NCI-H1092 treated with DMSO at 0.1 percent for 48 hours (cell line): ENCODE measurements at places on chromosomes 1 and 21.

- no peak for DNase-seq
These were observed 2.5 kb downstream of the ADAMTSL4 start for GRCh38 chr1:150551784-150552127.

GRCh38 chr1:159977364-159978106, 23.5 kb upstream of the SLAMF9 start:
- no peak for DNase-seq

GRCh38 chr1:48966583-48966982, 189.9 kb upstream of the BEND5 start:
- no peak for DNase-seq

DNA sequence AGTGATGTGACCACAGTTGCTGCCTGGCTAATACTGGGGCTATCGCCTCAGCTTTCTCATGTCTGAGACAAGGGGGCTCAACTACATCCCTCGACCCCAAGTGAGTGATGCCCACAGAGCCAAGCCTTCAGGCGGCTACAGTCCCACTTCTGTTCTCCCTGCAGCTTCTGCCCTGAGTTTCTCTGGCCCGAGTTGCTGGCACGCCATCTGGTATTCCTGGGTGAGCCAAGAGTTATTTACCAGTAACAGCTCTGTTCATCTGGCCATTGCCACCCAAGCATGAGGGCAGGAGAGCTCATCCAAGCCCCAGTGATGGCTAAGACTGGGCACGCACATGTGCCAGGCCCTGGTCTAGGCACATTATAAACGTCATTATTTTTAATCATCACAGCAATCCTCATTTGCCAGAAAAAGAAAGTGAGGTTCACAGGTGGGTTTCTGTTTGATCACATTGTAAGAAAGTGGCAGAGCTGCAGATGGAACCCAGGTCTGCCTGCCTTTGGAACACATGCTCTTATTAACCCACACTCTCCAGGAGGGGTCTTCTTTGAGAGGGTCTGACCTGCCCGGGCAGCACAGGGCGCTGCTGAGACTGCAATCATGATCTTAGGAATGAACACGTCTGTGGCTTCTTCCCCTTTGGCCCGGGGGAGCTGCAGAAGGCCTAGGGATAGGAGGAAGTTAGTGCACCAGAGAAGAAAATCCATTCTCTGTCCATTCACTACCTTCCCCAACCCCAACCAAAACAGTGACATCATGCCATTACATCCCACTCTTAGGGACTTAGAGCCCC, 27.5 kb downstream of the KCND3 start:
- DNase-seq: peak; percentile 68

DNA sequence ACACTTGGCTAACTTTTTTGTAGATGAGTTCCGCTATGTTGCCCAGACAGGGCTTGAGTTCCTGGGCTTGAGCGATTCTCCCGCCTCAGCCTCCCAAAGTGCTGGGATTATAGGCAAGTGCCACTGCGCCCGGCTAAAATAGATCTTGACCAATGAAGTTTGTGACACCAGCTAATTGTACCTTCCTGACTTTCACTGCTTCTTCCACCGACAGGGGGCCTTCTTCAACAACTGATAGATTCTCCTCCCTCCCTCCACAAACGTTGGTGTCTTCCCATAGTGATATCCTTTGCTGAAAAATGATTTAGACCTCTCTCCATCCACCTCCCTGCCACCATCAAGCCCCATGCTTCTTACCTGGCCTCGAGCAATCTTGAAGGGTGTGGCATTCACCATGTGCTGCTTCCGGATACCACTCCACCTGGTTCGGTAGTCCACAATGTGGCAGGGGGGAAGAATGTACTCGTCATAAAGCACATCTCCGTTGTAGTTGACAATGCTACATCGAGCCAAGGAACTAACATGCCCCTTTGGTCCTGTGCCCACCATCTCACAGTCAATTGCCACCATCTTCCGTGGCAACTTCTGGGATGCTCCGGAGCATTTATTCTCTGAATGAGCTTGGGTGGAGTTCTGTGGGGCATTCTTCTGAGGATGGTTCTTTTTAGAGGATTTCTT, 1.6 kb upstream of the METTL25B start:
- DNase-seq: peak; percentile 17

GRCh38 chr21:34900376-34900775, 148.7 kb downstream of the RUNX1 start:
- no peak for DNase-seq

GRCh38 chr1:244497805-244498204, 36.7 kb downstream of the CATSPERE start:
- no peak for DNase-seq

- no peak for DNase-seq
These were observed 22.8 kb downstream of the PBX1 start for GRCh38 chr1:164581762-164582161.

DNA sequence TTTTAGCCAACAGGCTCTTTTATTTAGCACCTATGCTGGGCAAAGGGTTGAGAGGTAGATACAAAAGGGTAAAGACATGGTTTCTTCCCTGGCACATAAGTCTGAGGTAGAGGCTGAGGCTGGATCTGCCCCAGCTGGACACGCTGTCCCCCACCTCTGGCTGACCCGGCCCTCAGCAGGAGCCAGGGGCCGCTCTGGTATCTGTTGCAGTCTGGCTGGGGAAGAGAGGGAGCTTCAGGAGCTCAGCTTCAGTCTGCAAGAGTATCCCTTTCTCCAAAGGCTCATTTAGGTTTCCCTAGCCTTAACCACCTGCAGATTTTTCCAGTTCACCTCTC, 14.2 kb downstream of the BLACAT1 start:
- DNase-seq: no peak

DNA sequence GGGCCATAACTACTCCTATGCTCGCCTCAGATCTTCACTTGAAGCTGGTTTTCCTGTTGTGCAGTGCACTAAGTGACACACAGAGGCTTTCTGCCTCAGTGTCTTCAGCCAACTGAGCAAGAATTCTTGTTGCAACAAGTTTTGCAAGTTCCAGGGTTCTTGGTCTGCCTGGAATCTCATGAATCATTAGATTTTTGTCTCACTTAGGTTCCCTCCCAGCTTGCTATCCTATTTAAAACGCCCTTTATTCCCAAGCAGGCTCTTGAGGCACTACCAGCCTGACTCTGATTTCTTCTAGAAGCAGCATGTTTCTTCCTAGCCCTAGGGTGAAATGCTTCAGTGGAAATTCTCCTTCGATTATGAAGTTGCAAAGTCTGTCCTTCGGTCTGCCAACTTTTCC, 158.8 kb downstream of the C1orf21 start:
- DNase-seq: no peak

DNA sequence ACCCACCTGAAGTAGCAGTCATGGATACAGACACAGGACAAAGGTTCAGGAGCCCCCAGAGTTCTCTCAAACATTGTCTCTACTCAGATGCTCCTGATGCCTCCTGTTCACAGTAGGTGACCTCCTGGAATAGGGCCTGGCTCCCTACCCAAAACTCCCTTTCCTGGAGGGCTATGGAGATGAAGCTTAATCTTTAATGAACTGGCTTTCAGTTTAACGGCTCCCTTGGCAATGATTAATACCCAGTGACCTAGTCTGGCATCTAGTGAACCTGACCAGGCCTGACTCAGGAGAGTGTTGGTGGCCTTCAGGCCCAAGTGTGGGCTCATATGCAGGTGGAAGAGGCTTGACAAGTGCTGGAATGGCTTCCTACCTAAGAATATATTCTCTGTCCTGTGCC, 65.2 kb upstream of the TRABD2B start:
- no peak for DNase-seq

DNA sequence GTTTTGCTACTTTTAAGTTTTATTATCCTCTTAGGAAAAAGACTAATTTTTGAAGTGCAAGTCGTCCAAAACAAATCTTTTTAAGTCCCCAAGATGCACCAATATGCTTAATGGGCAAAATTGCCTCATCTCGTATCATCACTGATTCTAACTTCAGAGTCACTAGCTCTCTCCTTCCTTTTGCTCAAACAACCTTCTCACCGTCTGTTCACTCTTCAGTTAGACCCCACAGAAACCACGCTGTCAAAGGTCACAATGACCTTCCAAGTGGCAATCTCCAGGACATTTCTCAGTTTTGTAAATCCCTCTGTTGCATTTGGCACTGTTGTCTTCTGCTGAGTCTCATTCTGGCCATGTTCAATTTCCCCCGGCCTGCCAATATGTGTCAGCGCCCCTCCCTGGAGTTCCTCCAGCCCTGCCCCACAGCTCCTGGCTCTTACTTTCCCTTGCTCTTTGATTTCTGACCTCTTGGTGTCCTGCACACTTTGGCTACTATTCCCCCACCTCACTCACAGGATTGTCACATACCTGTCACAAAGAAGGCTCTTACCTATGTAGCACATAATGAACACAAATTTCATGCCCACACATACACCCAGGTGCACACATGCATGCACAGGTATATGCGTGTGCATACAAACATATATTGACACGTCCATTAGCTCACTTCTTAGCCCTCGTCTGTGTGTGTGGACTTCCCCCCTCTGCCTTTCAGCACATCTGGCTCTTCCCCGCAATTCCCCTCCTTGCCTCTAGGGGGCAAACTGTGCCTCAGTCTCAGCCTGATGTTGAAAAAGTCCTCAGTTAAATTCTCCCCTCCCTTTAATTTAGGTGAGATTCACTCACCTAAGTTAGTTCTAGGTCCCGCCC, 354.0 kb upstream of the DUSP10 start:
- DNase-seq: peak; percentile 4

GRCh38 chr1:99544328-99544727, 101.6 kb upstream of the PALMD start:
- DNase-seq: no peak

GRCh38 chr1:211135342-211135950, 1.5 kb upstream of the KCNH1 start:
- DNase-seq: peak; percentile 76

DNA sequence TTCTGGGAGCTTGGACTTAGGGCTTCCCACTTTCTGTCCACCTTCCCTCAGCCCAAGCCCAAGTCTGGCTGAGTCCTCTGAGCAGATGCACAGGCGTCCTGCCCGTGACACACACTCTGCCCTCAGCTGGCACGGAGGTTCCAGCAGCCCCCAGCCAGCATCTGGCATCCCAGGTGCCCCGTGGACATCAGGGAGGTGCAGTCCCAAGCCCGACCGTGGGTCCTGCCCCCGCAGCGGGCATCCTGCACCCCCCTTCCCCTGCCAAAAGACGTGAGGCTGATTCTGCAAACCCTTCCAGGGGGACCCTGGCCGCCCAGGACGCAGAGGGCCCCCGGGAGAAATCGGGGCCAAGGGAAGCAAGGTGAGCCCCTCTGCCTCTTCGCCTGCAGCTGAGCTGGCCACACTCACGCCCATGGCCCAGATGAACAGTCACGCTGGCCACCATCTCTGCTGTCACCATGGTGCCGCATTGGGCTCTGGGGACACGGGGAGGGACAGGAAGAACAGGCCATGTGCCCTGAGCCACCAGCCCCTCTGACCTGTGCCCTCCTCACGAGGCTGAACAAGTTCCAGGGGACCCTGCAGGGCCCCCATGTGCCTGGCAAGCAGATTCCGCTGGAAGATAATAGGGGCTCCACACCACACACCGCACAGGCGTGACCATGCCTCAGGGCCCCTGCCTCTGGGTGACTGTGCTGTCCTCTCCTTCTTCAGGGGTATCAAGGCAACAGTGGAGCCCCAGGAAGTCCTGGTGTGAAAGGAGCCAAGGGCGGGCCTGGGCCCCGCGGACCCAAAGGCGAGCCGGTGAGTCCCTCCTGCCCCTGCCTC, 20.6 kb downstream of the COL6A2 start:
- no peak for DNase-seq

DNA sequence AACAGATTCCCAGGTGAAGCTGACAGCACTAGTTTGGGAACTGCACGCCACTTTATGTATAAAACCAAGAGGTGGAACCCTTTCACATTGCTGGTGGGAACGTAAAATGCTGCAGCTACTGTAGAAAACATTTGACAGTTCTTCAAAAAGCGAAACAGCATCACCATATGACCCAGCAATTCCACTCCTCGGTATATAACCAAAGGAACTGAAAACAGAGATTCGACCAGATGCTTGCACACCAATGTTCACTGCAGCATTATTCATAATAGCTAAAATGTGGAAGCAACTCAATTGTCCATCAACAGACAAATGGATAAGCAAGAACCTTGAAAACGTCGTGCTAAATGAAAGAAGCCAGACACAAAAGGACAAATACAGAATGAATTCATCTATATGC, 17.5 kb downstream of the RSPH1 start:
- no peak for DNase-seq

DNA sequence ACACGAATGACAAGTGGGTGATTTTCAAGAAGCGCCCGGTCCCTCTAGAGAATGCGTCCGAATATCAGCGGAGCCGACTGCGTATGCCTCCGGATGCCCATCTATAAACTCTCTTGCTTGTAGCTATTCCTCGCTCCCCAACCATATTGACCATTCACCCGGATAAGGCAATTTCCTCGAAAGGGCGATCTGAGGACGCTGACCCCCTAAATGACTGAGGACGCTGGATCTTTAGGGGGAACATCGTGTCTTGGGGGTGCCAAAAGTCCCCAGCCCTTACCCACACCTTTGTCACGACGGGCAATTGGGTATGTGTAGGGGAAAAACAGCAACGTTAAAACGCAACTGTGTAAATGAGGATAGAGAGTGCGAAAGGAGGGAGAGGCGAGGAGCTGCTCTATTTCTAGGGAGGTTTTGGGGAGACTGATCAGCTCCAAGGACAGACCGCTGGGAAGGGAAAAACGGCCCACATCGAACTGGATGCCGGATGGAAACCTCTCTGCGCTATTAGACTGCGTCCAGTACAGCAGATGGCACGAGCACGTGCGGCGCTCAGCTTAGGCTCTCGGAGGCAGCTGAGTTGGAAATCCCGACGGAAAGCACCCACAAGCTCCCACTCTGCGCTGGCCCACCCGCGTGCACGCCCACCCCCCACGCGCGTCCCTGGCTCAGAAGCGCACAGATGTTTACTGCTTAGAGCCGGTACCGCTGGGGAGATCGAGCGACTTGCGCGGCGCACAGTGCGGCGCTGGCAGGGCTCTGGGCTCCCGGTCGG, 2.9 kb upstream of the PRRX1 start:
- no peak for DNase-seq

- DNase-seq: peak; percentile 32
These were observed 96.4 kb upstream of the BACE2 start for GRCh38 chr21:41071258-41072171.

DNA sequence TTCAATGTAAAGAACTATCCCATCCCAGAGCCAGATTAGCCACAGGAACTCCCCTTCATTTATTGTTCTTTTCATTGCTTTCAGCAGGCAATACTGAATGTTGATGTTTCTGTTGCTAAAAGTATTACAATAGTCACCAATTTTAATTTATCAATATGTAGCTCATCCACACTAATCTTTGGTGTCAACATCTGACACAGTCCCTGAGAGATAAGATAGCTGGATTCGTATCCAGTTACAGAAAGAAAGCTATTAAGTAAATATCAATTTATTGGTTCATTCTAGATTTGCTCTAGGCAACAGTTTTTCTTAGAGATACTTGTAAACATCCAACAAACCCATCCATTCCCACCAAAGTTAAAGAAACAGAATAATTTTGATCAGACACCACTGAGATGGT, 4.7 kb downstream of the ADSS2 start:
- no peak for DNase-seq

GRCh38 chr1:239382666-239383065, 3.7 kb upstream of the CHRM3 start:
- DNase-seq: no peak

DNA sequence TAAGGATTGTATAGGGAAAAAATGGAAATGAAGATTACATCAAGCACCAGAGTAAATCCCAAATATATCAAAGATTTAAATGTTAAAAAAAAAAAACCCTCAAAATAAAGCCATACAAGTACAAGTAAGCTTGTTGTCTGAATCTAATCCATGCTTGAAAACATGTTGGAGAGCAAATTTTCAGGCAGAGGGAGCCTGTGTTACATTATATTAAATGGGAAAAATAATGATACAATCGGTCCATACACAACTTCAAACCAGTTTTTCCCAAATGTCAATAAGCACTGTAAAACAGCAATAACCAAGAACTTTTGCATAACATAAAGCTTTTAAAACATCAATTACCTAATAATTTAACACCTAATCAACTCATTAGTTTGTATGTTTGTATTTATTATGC, 949.4 kb upstream of the ADGRL4 start:
- no peak for DNase-seq
